GF-D8 (cell line): ENCODE measurements at places on chromosomes 2 and 18.

GRCh38 chr18:23453680-23454058, 582 bp downstream of the RIOK3 start:
- DNase-seq: no peak

DNA sequence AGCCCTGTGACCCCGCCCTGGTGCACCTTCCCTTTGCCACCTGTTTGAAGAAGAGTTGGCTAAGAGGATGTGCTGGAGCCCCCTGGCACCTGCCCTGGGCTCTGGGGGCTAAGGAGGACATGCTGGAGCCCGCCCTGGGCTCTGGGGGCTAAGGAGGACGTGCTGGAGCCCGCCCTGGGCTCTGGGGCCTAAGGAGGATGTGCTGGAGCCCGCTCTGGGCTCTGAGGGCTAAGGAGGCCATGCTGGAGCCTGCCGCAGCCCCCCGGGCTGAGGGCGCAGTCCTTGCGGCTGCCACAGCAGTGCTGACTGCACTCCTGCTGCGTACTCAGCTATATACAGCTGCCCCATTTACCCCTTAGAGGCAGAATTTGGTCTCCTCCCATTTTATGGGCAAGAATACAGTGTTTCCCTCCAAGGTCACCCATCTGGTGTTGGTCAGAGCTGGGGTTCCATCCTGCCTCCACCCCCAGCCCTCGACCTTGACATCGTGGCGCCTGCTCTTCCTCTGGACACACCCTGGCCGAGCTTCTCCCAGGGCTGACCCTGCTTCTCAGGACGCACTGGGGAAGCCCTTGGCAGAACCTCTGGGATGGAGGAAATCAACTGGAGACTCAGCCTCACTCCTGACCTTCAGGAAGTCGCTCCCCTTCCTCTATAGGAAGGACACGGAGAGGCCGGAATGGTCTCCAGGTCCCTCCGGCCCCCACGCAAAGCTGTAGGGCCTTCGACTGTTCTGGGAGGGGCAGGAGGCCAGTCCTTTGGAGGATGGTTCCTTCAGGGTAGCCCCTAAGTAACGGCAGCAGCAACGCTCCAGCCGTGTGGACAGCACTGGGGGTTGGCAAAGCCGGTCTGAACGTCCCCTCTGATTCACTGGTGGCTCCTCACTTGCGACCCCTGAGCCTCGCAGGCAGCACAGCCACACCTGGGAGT, 65.0 kb upstream of the HPCAL1 start:
- DNase-seq: no peak

DNA sequence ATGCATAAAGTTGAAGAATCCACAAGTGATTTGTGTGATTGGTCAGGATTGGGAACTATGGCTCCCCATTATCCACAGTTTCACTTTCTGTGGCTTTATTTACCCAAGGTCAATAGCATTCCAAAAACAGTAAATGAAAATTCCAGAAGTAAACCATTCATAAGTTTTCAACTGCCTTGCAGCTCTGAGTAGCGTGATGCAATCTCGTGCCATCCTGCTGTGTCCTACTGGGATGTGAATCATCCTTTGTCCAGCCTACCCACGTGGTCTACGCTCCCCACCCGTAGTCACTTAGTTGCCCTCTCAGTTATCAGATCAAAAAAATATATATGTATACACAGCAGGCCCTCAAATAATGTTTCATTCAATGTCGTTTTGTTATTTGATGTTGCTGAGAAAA, 89.0 kb upstream of the DLGAP1 start:
- DNase-seq: no peak

- DNase-seq: no peak
These were observed 154.0 kb downstream of the PMAIP1 start for GRCh38 chr18:60053747-60054304.

- DNase-seq: no peak
These were observed 19.0 kb downstream of the DNPEP start for GRCh38 chr2:219368690-219369191.

DNA sequence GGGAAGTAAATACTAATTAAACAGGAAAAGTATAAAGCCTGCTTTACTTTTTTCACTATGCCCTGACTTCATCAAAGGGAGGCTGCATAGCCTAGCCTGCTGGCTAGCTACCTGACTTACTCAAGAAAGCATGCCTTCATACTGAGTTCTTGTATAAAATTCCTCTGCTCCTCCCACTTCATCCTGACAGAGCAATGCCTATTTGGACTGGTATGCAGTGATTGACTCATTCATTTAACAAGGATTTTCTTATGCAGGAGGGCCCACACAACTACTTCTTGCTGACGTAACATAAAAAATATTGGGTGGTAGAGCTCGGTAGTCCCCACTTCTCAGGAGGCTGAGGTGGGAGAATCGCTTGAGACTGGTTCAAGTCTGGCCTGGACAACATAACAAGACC, 70.5 kb downstream of the PRPF40A start:
- no peak for DNase-seq

GRCh38 chr18:72063001-72063400, 481.1 kb downstream of the CBLN2 start:
- no peak for DNase-seq

GRCh38 chr2:236717729-236718128, 148.1 kb downstream of the ACKR3 start:
- no peak for DNase-seq

GRCh38 chr18:56712761-56713160, 61.6 kb downstream of the WDR7 start:
- DNase-seq: no peak

- DNase-seq: no peak
These were observed 235.6 kb downstream of the ZBTB7C start for GRCh38 chr18:48173557-48173956.

DNA sequence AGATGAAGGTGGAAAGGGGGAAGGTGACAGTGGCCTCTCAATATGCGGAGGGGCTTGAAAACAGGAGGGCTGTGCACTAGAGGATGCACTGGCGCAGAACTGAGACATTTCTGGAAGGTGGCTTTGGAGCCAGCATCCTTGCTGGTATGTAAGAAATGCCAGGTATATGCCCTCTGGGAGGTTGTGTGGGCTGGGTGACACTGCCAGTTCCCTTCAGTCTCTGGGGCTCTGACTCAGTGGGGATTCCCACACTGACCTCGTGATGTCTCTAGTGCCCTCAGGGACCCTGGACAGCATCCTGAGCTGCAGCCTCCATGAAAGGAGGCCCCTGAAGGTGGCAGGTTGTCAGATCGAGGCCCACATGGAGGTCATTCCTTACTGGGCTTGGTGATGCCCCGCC, 74.0 kb downstream of the AGAP1 start:
- no peak for DNase-seq

- no peak for DNase-seq
These were observed 697.4 kb upstream of the NXPH2 start for GRCh38 chr2:139477618-139478017.

DNA sequence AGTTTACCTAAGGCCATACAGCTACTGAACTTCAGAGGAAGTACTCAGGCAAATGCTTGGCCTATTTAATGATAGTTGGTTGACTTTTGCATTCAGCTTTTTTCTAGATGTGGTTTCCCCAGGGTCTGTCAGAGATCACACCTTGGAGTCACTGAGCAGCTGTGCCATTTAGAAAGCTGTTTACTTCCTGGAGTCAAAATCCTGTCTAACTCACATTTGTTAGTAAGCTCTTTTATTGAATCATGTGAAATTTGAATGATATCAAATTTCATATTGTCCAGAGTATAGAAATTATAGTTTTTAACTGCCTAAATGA, 7.6 kb upstream of the TRIB2 start:
- DNase-seq: no peak

- no peak for DNase-seq
These were observed 55.3 kb downstream of the PLA2R1 start for GRCh38 chr2:160007111-160007510.

DNA sequence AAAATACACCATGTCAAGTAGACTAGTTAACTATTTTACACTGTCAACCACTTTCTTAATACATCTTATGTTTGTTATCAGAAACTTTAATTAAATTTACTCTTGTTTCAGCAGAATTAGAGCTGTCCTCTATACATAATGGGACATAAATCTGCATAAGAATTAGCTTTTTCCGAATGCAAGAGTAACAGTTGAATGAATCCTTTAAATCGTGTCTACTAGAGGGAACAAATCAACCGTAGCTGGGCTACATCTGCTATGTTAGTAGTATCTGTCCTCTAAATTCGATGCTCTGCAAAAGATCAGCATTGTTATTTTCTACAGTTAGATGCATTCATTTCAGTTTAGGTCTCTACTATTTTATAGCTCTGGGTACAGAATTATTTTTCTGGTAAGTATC, 1090.6 kb downstream of the DPP10 start:
- DNase-seq: no peak

GRCh38 chr2:171878481-171878993, 15.5 kb downstream of the SLC25A12 start:
- no peak for DNase-seq

DNA sequence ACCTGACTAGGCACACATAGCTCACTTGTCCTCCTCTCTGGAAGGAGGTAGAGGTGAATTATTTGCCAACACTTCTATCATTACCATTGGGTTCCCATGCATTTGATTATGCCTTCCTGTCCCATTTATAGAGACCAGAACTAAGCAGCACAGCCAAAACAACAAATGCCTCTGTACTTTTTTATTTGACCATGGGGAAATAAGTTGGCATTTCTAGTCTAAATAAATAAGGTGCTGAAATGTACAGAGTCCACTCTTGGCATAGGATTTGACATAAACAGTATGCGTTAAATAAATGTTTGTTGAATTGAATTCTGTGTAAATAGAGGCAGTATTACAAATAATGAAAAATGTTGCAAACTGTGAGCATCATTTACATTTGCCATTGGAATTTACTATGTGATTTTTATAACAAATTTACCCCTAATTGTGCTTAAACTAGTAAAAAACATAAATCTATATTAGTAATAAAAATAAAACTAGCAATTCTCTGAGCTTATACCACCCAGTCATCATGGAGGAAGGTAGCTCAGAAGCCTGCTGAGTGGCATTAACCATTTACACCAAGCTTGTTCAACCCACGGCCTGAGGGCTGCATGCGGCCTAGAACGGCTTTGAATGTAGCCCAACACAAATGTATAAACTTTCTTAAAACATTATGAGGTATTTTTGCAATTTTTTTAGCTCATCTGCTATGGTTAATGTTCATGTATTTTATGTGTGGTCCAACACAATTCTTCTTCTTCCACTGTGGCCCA, 367.8 kb downstream of the FIGN start:
- DNase-seq: no peak

- no peak for DNase-seq
These were observed 11.0 kb downstream of the ADRA2B start for GRCh38 chr2:96105152-96105915.

DNA sequence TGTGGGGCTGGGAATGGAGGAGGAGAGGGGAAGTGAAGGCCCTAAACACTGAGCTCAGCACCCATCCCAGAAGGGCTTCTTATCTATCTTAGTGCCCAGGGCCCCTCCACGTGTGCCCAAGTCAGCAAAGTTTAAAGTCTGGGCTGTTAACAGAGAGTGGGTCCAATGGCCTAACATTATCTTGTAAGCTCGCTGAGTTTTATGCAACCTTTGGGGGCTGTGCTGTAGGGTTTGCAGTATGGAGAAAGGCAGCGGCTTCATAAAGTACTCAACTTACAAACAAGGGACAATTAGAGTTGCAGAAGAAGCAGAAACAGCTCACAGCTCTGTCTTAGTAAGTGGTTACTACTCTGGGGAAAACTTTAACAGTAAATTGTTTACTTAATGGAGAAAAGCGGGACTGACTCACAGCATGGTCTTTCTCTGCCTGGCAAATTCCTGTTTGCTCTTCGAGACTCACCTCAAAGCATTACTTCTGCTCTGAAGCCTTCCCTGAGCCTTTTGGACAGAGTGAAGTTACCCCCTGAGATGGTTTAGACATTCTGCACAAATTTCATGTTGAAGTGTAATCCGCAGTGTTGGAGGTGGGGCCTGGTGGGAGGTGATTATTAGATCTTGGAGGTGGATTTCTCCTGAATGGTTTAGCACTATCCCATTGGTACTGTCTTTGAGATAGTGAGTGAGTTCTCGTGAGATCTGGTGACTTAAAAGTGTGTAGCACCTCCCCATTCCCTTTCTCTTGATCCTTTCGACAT, 9.0 kb downstream of the ENOSF1 start:
- no peak for DNase-seq

DNA sequence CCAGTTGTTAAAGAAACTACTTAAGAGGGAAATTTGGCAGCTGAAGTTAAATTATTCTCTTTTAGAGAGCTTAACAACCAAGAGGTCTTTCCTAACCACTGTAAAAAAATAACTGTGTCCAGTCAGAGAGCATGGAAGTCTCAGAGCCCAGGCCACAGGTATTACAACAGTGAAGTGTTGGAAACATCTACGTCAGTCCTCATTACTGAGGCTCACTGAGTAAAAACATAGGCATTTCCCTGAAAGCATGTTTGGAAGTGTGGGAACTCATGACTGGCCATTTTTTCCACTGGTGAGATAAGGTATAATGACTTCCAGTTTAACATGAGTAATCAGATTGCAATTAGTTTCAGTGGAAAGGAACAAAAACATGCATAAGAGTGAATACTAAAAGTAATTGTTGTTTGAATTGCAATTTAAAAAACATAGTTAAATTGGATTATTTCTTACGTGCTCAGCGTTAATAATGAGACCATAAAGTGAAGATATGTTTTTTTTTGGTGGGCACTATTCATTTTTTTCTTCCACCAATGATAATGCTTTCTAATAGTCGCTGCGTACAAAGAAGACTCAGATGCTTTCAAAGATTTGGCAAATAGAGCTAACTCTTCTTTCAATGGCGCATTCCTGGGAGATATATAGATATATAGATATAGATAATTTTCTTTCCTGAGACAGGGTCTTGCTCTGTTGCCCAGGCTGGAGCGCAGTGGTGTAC, 60.8 kb downstream of the EFEMP1 start:
- no peak for DNase-seq

DNA sequence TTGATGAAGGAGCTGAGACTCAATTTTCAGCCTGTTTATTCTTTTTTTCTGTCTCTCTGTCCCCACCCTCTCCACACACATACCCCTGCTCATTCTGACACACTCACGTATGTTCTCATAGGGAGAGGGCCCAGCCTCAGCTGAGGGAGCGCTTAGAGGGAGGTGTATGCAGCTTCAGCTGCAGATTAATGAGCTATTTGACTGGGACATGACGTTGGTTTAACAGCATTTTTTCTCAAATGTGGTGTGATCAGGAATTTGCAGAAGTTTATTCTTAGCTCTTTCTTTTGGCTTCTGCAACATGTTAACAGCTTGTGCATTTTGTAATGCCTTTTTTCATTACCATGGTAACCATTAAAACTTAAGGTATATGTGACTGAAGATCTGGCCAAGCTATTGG, 1547.1 kb upstream of the PIK3C3 start:
- no peak for DNase-seq

DNA sequence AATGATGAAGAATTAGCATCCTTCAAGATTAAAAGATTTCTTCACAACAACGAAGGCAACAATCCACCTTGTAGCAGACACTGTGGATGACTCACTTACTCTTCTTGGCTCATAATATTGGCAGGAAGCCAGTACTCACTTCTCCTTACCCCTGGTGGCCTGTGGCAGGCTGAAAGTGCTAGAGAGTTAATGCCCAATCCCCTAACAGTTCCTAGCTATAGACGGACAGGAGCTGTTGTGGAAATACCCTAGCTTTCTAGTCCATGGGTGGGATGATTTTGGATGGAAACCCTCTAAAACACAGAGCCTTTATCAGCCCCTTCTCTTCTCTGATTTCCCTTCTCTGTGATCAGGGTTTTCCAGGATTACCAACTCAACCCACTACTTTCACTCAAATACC, 128.6 kb upstream of the NYAP2 start:
- DNase-seq: no peak
